Body of pancreas (tissue), 4 donors: ENCODE measurements at places on chromosomes 11 and 22. TPM values are rescaled to one million over a fixed set of nuclear protein-coding genes. Genes with fewer than 3 reads are reported as not detected.

DNA sequence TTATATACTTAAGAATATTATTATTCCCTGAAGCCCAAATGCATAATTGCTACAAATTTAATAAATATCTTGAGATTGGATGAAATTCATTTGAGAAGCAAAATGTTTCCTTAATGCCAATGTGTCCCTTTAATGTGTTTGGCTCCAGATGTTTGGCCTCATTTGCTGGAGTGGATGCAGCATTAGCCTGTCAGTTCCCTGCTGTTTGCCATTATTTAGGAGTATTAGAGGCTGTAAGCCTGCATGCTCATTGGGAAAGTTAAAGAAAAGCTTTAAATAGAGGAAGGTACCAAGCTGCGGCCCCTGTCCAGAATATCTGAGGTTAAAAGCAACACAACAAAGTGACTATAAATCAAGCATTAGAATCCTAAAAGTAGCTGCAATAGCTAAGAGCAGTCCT, 54.8 kb upstream of the PITPNB start:
- no peaks in the 10 kb centered on the region for H3K36me3 ChIP-seq
- no peak overlapping the region for H3K27ac ChIP-seq
- peaks cover 17% of the 10 kb centered on the region for H3K4me1 ChIP-seq
- no peak overlapping the region for H3K4me3 ChIP-seq
- DNase-seq: no peak

DNA sequence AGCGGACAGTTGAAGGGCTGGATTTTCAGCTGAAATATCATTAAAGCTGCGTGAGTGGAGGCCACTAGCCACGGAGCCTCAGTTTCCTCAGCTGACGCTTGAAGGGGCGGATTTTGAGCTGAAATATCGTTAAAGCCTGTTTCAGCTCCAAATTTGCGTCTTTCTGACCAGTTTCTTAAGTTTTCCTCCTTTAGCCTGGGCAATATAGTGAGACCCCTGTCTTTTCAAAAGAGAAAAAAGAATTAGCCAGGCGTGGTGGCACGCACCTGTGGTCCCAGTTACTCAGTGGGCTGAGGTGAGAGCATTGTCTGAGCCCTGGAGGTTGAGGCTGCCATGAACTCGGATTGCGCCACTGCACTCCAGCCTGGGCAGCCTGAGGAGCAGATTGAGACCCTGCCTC, 3.7 kb downstream of the AP2A2 start:
- H3K4me1 ChIP-seq: peaks cover 41% of the 10 kb centered on the region
- H3K27me3 ChIP-seq: no peaks in the 10 kb centered on the region
- no peaks in the 10 kb centered on the region for H3K36me3 ChIP-seq
- DNase-seq: no peak
- H3K4me3 ChIP-seq: no peak overlapping the region
- H3K27ac ChIP-seq: no peak overlapping the region

GRCh38 chr22:19177164-19178064, 1.1 kb downstream of the SLC25A1 start:
- DNase-seq: no peak
- H3K36me3 ChIP-seq: no peaks in the 10 kb centered on the region
- peak overlapping the region; percentile 94 for H3K27ac ChIP-seq
- H3K27me3 ChIP-seq: no peaks in the 10 kb centered on the region
- peaks cover 64% of the 10 kb centered on the region for H3K4me1 ChIP-seq

GRCh38 chr22:49660794-49661781, 166.6 kb downstream of the BRD1 start:
- peaks cover 6% of the 10 kb centered on the region for H3K27me3 ChIP-seq
- H3K4me3 ChIP-seq: no peak overlapping the region
- no peaks in the 10 kb centered on the region for H3K36me3 ChIP-seq
- no peak for DNase-seq
- no peak overlapping the region for H3K27ac ChIP-seq

Gene OR52M1
- total RNA-seq: not detected

Gene PLEKHB1
- total RNA-seq: 22.4 TPM

Gene SGSM1
- total RNA-seq: 3.6 TPM

Gene APOA5
- 2.6 TPM for total RNA-seq

GRCh38 chr11:110355011-110355744, 58.8 kb upstream of the RDX start:
- DNase-seq: no peak
- H3K4me1 ChIP-seq: peaks cover 13% of the 10 kb centered on the region
- no peak overlapping the region for H3K4me3 ChIP-seq
- no peaks in the 10 kb centered on the region for H3K36me3 ChIP-seq
- no peak overlapping the region for H3K27ac ChIP-seq

DNA sequence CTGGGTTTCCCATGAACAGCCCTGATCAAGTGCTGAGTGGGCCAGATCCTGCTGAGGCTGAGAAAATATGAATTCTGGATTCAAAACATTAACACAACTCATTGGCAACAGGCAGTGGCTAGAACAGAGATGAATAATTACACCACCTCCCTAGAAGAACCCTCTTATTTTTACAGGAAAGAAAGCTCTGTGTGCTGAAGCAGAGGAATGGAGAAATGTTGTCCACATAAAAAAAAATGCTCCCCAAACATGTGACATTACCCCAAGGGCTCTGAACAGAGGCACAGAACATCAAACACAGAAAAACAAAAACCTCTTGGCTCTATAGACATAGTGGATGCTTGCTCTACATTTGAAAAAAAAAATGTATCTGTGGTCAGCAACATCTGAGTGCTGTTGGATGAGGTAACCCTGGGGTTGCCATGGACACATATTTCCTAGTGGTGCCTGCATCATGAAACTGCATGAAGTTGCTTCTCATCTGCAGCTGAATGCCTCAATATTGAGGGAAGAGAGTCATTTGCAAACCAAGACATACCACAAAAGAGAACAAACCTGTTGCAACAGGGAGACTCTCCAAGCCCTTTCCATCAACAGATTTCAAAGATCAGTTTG, 98.8 kb downstream of the SNX19 start:
- peaks cover 24% of the 10 kb centered on the region for H3K4me1 ChIP-seq
- no peaks in the 10 kb centered on the region for H3K36me3 ChIP-seq
- DNase-seq: peak; percentile 31
- no peaks in the 10 kb centered on the region for H3K27me3 ChIP-seq
- no peak overlapping the region for H3K4me3 ChIP-seq

DNA sequence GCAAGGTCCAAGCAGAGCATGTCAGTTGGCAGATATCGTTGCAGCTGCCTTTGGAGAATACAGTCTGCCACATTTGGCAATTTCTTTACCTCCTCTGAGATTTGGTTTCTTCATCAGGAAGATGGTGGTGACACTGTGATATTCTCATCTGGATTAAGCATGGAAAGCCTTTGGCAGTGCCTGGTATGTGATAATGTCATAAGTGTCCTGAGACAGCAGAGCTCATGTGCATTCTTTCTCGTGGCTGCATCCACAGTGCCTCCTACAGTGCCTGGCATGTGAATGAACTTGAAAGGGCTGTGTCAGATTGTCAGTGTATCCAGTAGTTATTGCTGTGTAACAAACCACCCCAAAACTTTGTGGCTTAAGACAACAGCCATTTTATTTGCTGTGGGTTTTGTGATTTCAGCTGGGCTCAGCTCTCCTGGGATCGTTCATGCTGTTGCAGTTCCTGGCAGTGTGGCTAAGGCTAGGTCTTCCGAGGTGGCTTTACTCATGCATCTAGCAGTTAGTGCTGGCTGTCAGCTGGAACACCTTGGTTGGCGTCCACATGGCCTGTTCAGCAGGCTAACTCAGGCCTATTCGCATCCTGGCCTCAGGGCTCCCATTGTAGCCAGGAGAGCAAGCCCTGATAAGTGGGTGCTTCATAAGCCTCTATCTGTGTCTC, 35.7 kb upstream of the MICAL2 start:
- H3K27me3 ChIP-seq: no peaks in the 10 kb centered on the region
- no peaks in the 10 kb centered on the region for H3K36me3 ChIP-seq
- H3K4me3 ChIP-seq: no peak overlapping the region
- no peak for DNase-seq

GRCh38 chr11:62373464-62374119, 36.3 kb downstream of the ASRGL1 start:
- DNase-seq: no peak
- H3K36me3 ChIP-seq: no peaks in the 10 kb centered on the region
